Right hindlimb (tissue), 1 donor: ENCODE measurements at places on chromosomes 6 and 20.
A peak's percentile ranks its signal among the peaks of the same experiment; 100 is the strongest.

DNA sequence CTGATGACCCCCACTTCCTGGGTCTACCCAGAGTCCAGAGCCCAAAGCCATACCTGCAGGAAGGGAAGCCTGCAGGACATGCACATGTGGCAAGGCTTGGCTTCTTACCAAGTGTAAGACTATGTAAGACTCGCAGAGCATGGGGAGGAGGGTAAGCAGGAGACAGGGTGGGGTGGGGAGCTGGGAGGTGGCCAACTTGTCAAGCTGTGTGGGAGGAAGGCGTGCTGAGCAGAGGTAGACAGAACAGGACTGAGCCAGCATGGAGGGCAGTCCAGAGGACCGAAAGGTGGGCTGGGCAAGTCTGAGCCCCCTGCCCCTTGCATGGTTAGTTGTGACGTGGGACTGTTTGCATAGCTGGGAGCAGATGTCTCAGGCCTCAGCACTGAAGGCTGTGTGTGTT is 53.4 kb upstream of the RNF24 start:
- no peak for DNase-seq

- DNase-seq = no peak
These were observed 20.6 kb upstream of the TASP1 start for GRCh38 chr20:13659288-13659687.

GRCh38 chr20:38135271-38135650 is 29.8 kb downstream of the TGM2 start:
- DNase-seq = no peak

DNA sequence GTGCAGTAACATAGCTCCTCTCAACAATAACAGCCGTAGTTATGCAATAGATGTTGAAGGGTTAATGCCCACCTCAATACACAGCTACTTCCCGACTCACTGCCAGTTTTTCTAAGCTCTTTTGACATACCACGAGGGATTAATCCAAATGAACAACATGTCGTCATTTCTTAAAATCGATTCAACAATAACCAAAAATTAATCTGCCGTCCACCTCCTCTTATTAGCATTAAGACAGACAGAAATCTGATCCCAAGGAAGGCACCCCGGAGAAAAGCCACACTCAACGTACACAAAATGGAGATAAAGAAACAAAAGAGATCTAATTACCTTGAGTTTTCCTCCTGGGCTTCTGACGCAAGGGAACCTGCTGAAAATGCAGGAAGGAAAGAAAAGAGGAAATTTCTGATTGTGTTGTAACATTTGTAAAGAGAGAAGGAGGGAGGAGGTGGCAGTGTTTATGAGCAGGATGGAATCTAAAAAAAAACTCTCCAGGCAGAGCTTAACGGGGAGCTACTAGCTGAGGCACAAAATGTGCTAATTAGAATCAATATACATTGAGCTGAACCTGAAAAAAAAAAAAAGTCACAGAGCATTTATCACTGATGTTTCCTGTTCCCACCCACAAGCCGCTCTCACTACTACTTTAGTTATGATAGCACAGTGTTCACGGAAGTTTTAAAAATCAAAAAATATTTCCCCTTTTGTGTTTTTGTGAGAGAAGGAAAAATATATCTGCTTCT is 109.3 kb downstream of the IPCEF1 start:
- DNase-seq = no peak

GRCh38 chr20:59177266-59178250 is 13.9 kb downstream of the ZNF831 start:
- DNase-seq = no peak

GRCh38 chr6:14694308-14694707 is 551.6 kb upstream of the JARID2 start:
- no peak for DNase-seq

DNA sequence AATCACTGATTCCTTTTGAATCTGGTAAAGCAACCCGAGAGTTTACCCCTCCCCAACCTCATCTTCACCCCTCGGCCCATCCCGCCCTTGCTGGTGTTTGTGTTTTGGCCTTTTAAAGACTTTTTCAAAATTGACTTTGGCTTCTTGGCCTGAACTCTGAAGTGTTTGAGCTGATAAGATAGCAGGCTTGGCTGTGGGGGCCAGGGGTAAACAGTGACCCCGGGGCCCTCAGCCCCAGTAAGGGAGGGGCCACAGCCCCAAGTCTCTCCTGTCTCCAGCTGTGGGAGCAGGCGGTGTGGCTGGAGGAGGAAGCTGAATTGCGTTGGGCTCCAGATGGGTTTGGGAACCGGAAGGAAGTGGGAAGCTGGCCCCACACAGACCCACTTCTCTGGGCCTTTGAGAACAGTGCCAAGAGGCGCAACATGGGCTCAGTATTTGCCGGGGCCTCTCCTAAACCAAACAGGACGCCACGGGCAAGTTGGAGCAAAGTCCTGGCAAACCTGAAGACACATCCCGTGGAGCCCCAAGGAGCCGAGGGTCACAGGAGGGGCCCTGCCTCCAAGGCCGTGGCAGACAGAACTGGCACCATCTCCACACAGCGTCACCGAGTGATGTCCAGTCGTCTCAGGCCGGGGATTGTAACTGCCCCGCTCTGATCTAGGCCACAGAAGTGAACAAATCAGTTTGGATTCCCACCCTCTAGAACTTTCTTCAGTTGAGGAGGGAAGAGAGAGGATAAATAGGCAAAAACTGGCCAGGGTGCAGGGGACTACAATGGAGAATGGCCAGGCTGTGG is 54.3 kb upstream of the PTPN1 start:
- DNase-seq = no peak

GRCh38 chr20:44603327-44603726 is 20.9 kb downstream of the PKIG start:
- no peak for DNase-seq

DNA sequence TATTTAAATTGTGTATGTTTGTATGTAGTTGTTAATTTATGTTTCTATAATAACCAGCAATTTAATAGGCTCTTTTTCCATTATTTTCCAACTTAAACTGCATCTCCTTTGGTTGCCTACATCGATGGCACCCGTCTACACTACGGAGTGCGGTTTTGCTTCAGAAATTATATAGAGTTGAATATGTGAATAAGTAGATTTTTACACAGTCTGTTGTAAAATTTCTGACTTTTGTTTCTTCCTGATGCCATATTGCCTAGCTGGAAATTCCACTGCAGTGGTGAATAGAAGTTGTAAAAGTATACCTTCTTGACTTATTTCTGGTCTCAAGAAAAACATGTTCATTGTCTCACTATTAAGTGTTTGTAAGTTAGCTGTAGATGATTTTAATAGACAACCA is 404.1 kb upstream of the EPHA7 start:
- DNase-seq = no peak

GRCh38 chr20:21640556-21640955 is 64.9 kb upstream of the PAX1 start:
- no peak for DNase-seq

DNA sequence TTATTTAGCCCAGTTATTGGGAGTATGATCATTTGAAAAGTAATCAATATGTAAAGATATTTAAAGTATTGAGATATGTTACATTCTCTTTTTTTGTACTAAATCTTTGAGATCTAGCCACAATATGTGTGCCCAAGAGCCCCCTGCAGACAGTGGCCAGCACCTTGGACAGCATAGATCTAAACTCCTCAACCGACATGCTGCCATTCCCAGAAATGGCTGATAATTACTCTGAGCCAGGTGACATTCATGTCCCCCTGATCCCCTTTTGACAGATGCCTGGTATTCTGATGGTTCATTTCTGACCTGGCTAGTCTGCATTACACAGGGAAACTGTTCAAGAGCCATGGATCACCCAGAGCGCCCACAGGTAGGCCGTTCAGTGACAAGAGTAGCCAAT is 177.1 kb downstream of the ZDHHC14 start:
- no peak for DNase-seq

DNA sequence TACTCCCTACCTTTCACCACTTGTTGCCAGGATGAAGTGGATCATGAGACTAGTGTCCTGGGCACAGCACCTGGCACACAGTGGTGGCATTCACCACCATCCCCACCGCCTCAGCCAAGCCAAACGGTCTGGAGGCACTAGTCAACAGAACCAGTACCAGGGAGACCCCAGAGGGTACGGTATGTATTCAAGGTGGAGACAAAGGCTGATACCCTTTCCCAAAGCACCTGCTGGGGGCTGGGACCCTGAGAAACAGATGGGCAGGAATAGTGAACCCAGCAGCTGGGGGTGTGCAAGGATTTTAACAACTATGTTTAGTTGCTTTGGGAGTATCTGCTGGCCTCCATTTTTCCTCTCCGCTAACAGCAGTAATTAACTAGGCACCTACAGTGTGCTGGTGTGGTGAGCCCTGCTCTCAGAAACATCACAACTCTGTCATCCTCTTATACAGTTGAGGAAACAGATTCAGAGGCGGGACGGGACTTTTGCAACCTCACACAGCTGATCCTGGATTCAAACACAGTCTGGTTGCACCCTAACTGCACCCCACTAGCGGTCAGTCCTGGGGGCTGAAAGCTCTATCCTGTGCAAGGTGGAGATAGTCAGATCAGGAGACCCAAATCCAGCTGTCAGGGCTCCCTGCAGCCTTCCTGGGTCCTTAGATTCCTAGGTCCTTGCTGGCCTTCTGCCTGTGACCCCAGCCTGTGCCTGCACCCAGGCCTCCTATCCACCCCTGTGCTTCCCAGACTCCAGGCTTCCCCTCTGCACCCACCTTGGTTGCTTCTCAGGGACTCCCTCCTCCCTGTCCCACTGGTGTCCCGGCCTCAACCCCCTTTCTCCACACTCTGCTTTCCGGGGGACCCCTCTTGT is 1.2 kb downstream of the SNTA1 start:
- DNase-seq = no peak

DNA sequence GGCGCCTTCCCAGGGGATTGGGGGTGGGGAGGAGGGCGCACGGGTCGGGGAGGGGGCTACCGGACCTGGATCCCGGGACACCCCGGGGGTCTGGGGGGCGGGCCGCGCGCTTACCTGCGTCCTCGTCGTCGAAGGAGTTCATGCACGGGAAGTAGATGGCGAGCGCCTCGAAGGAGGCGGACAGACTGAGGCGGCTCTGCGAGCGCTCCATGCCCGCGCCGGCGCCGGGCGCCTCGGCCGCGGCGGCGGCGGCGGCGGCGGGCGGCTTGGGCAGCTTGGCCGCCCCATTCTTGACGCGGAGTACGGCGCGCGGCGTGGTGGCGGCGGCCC is 320 bp downstream of the RIMS4 start:
- peak; percentile 20 for DNase-seq

- no peak for DNase-seq
These were observed 497.8 kb upstream of the ARID1B start for GRCh38 chr6:156279261-156279969.

- no peak for DNase-seq
These were observed 56.5 kb downstream of the OR2J2 start for GRCh38 chr6:29227235-29227634.

DNA sequence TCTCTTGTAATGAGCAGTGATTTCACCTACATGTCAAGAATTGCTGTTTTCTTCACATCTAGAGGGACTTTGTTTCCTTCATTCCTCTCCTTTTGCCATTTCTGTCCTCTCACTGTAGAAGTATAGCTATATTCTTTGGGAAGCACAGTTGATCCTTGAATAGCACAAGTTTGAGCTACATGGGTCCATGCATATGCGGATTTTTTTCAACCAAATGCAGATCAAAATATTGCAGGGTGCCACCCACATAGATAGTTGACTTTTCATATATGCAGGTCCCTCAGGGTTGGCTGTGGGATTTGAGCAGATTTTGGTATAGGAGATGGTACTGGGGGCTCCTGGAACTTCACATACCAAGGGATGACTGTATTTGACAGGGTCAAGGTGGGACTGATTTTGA is 41.1 kb downstream of the BLTP3A start:
- DNase-seq = no peak

- DNase-seq = no peak
These were observed 112.0 kb upstream of the NFATC2 start for GRCh38 chr20:51654495-51654894.

DNA sequence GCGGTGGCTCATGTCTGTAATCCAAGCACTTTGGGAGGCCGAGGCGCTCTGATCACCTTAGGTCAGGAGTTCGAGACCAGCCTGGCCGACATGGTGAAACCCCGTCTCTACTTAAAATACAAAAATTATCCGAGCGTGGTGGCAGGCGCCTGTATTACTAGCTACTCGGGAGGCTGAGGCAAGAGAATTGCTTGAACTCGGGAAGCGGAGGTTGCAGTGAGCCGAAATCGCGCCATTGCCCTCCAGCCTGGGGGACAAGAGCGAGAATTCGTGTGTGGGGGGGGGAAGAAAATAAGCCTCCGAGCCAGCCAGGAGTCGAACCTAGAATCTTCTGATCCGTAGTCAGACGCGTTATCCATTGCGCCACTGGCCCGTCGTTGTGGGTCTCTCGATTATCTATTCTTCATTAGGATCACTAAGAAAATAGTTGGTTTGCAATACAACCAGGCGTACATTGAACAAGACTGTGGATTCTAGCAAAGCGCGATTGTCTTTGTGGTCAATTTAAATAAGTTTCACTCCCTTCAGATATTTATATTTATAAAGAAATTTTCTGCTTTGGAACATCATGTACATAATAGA is 33.9 kb upstream of the PRSS16 start:
- DNase-seq = no peak

GRCh38 chr6:132495604-132496079 is 17.3 kb downstream of the STX7 start:
- no peak for DNase-seq
